Endothelial cell (in vitro differentiated cells): ENCODE measurements at places on chromosomes 3 and 15.

GRCh38 chr3:105368566-105369499 is 2.1 kb downstream of the ALCAM start:
- DNase-seq, result peak; percentile 27

DNA sequence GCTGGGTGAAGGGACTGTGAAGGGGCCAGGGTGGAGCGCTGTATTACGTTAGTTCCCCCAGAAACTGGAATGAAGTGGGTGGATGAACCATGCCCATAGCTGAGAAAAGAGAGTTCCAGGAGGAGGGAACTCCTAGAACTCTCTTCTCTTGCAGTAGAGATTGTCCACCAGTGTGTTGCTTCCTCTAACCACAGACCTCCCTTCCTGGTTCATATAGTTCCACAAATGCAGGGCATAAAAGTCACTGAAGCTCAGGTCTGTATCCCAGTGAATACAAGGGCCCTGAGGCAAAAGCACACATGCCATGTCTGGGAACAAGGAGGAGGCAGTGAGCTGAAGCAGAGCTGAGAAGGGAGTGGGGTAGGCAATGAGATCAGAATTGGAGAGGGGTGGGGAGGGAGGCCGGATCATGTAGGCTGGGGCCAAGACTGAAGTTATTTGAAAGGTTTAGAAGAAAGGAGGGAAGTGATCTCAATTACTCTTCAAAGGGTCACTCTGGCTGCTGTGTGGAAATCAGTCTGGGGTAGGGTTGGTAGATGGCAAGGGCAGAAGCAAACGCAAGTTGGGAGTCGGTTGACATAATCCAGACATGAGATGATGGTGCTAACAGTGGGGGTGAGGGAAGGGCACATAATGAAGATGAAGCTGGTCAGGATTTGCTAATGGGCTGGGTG is 6.5 kb downstream of the A4GNT start:
- DNase-seq, result no peak

- DNase-seq, result no peak
These were observed 459.2 kb upstream of the ARRDC4 start for GRCh38 chr15:97501291-97501690.

- DNase-seq, result no peak
These were observed 124.8 kb upstream of the PTX3 start for GRCh38 chr3:157311633-157312375.

DNA sequence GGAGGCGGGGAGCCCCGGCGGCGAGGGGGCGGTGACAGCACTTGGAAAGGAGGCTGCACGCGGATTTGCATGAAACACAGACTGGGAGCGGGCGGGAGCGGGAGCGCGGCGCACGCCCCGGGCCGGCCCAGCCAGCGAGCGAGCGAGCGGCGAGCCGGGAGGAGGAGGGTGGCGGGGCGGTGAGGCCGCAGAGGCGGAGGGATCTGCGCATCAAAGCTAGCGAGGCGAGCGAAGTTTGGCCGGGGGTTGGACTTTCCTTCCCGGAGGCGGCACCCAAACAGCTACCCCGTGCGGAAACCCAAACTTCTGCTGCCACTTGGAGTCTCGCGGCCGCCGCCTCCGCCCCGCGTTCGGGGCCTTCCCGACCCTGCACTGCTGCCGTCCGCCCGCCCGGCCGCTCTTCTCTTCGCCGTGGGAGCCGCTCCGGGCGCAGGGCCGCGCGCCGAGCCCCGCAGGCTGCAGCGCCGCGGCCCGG is at the start of gene SMAD3:
SMAD3 (plus strand) TSS at position 72 of the 475 bp plus-strand sequence. CDS start 553 bp downstream, outside the sequence.
- peak; percentile 79 for DNase-seq

DNA sequence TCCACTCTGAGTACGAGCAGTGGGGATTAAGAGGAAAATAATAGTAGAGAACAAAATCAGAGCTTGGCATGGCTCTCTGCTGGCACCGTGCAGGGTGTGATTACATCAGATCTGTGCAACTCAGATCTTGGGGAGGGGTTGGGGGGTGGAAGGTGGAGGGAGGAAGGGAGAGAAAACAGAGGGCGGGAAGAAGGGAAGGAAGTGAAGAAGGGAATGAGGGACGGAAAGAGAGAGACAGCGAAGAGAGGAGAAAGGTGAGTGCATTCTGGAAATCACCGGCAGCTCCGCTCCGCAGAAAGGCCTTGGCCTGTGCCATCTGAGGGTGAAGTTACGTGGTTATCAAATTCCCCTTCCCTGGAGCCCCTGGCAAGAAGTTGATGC is 31.0 kb upstream of the ADAMTS17 start:
- DNase-seq, result no peak

DNA sequence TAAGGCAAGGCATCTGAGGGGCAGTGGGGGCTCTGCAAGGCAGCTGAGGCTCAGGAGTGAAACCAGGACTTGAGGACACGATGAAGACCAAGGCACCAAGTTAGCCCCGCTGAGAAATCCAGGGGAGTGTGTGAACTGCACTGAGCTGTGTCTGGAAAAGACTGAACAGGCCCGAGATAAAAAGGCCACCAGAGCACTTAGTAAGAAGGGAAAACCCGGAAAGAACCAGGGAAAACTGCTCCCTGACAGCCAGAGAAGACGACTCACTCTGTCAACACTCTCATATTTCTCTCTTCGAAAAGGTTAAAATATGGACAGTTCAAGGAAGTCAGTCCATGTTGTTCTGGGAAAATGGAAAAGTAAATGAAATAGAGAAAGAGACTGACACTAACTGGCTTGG is 109.0 kb downstream of the SEC22A start:
- DNase-seq, result no peak

- no peak for DNase-seq
These were observed 138.2 kb downstream of the TPRA1 start for GRCh38 chr3:127452321-127452821.

DNA sequence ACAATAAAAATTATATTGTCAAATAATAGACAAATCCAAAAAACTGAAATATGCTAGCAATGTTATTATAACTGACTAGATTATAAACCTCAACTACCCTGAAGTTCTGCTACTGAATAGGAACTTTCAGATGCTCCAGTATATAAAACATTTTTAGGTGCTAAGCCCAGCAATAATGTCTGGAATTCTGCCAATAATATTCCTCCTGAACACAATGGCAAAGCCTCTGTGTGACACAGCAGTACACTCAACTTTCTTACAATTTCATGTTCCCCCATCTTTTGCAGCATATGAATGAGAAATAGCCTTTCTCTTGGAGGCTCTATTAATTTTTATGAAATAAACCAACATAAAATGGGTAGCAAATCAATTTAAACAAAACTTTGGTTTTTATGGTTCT is 29.5 kb downstream of the ATOSA start:
- no peak for DNase-seq

GRCh38 chr3:42647821-42648459 is 5.6 kb upstream of the ZBTB47 start:
- no peak for DNase-seq

- no peak for DNase-seq
These were observed 42.5 kb downstream of the CCDC12 start for GRCh38 chr3:46934072-46934471.

GRCh38 chr3:11563865-11564185 is 79.9 kb downstream of the VGLL4 start:
- no peak for DNase-seq

DNA sequence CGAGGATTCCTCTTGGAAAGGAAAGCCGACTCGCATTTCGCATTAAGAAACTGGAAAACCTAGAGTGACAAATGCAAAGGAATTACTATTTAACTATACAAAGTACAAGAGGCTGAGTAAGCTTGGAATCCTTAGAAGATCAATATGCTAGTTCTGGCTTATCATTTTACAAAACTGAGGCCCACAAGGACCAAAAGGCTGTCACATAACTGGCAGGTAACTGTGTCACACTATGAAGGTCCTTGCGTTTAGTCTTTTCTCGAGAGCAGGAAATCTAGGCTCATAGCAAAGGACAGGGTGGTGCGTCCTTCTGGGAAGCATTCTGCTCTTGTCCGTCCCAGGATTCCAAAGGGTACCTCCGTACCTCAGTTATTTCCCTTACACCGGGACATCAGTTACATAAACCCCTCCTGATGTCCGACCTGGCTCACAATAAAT is 629 bp downstream of the RPL24 start:
- no peak for DNase-seq

GRCh38 chr15:73934281-73934680 is 8.0 kb downstream of the LOXL1 start:
- no peak for DNase-seq

DNA sequence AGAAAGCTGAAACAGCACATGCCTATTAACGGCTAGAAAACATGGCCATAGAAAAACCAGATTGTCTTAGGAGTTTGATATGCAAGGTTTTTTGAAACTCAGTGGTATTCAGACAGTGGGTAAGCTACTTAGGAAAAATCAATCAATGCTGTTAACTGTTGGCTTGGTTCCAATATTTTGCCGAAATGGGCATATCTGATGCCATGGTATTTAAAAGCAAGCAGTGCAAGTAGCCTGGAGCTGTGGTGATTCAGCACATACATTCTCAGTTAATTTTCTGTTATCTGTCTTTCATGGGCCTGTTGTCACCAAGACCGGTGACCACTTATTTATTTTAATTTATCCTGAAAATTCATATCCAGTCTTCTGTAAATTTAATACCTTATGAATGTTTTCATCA is 17.3 kb upstream of the SUCNR1 start:
- no peak for DNase-seq

DNA sequence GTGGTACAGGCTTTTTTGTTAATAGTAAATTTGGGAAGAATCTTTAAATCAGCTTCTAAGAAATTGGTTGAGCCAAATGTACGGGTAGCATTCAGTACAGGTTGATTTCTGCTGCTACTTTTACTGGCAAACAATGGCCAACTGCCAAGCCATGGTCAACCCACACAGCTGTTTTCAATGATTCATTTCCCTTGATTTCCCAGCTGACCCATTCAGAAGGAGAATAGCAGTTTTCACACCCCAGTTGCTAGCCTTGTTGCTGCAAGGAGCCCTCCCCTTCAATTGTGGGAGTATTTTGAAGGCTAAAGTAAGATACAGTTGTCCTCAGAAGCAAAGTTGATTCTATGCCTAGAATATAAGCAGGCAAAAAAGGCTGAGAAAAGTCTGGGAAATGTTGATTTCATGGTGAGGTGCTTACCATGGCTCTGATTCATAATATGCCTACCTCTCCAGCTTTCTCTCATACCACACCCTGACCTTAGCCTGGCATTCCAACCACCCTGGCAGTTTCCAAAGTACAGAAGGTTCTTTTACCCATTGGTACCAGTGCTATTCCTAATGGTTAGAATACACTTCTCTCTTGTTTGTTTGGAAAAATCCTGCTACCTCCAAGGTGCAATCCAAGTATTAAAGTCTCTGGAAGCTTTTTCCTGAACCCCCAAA is 320.3 kb upstream of the TGFBR2 start:
- no peak for DNase-seq

DNA sequence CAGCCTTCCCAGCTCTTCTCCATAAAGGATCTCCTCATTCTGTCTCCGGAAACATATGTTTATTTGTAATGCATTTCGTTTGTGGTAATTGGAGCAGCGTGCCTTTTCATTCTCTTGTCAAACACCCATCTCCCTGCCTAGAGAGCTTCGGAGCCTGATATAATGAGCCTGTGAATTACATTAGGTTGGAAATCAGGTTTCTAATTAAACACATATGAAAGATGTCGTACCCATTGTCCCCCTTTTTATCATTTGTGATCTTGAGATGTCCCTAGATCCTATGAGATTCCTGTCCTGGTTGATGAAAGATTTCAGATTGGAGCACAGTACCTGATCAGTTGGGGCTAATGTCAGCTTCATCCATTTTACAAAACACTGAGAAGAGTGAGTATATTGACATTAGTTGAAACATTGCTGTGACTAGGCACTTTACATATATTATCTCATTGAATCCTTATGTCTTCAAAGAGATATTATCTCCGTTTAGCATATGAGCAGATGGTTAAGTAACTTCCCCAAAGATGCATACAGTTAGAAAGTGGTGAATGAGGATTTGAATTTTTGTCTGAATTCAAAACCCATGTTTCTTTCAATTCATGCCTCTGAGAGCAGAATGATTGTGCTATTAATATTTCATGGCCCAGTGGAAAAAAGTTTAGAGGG is 23.1 kb downstream of the SYN2 start:
- DNase-seq, result no peak

DNA sequence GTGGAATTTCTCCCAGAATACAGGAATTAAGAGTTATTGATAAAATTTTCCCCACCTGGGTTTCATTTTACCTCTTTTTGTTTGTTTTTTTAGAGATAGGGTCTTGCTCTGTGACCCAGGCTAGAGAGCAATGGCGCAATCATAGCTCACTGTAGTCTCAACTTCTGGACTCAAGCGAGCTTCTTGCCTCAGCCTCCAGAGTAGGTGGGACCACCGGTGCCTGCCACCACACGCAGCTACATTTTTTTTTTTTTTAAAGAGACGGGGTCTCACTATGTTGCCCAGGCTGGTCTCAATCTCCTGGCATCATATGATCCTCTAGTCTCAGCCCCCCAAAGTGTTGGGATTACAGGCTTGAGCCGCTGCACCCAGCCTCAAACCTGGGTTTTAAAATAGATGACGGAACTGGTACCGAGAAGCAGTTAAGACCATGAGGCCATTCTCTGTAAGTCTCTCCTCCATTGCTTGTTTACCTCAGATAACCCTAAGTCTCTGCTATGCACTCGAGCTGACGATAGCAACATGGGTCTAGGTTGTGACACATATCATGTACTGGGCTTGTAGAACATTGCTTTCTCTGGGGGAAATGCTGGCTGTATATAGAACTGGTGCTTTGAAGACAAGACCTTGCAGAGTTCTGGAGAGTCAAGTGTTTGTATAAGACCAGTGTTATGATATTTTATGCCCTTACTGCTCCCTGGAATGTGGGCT is 16.4 kb downstream of the ETV5 start:
- no peak for DNase-seq

- DNase-seq, result no peak
These were observed 75.9 kb downstream of the TNIK start for GRCh38 chr3:171384101-171384891.

DNA sequence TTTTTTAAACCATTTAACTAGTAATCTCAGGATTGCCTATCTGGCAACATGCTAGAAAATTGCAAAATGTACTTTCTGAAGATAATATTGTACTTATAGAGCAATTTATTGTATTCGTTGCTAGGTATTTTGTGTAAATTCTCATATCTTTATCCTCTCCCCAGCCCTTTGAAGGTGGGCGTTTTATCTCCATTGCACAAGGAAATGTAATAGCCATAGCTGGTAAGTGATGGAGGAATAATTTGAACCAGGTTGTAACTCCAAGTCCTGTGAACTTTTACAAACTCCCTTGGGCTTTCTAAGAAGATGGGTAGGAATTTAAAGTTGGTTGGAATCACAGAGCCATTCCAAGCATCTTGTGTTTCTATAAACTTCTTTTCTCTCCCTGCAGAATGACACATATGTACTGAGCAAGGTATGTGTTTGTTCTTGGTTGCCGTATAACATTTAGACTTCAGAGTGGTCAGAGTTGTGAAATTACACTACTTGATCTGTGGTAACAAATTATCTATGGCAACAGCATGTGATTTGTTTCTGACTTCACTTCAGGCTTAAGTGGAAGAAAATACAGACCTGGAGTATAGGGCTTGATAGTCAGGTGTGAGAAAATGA is 170.9 kb downstream of the AKAP13 start:
- DNase-seq, result no peak

- DNase-seq, result no peak
These were observed 26.2 kb downstream of the PSTPIP1 start for GRCh38 chr15:77021088-77021481.
